ENCODE measurements at places on chromosomes 4 and X.

DNA sequence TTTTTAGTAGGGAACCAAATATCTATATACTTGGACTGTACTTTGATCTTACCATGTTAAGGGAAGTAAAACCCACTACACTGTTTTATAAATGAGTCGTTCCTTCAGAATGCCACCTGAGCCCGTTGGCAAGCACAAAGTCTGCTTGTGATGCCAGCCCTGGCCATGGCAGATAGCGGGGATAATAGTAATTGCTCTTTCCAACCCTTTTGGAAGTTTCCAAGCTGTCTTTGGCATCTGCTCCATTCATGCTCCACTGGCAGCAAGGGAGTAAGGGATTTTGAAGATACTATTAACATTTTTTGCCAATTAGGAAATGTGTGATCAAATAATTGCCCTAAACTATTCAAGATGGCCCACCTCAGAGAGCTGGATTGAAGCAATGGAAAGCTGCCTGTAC lies 689.2 kb upstream of the SLIT2 start:
- DNase-seq, result no peak

DNA sequence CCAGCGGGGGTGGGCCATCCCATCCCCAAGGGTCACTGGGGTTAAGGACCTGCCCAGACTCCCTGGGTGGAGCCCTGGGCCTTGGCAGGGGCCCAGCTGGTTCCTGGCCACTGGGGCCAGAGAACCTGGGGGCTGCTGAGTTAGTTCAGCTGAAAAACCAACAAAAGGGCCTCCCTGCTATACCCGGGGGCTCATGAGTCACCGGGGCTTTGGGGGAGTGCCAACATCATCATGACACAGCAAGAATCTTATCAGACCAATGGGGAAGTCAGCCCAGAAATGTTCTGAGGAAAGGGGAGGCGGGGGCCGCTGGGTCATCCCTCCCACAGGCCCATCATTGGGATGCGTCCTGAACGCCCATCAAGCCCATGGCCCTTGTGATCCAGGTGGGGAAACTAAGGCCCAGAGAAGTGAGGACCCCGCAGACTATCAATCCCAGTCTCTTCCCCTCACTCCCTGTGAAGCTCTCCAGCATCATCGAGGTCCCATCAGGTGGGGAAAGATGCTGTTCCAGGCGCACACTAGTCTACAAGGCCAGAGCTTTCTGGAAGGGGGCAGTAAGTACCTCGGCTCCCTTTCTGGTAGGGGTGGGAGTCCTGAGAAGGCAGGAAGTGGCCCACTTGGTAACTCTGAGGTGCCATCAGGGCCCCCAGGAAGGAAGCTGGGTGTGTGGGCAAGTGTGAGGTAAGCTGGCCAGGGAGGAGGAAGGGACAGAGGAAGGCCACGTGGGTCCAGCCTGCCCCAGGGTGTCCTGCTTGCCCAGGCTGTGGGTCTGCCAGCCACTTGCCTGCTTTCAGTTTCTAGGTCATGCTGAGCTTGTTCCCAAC lies 4.5 kb downstream of the G6PD start:
- peak; percentile 63 for DNase-seq

- DNase-seq, result no peak
Measured at GRCh38 chrX:22047468-22047867, 15.3 kb downstream of the PHEX start.

DNA sequence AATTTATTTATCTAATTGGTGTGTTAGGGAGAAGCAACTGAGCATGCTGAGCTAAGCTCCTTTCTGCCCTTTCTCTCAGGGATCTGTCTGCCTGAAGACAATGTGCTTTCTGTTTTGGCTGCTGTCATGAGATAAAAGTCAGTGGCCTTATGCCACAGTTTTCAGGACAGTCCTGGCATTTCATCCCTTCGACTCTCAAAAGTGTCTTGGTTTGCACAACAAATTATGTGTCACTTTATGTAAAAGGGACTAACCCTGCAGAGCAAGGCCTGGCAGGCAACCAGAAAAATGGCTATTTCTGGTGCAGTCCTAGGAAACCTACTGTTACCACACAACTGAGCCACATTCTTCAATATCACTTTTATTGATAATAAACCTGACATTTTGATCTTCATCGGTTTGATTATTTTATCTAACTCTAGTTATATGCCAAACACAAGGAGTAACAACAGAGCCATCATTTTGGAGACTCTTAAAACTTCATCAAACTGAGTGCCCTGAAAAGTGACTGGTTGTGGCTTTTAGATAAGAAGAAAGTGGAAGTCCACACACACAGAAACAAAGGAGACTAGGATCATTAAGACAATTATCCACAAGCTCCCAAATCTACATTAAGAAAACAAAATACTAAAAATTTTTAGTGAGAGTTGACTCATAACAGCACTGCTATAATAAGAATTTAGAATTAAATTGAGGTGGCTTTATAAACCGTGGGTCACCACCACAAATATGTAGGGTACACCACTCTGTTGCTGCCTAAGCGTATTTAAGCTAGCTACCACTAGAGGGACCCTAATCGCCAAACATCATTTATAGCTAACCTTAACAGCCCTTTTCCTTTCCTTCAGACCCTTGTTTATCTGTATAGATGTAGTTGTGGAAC lies 95.9 kb upstream of the PTPN13 start:
- DNase-seq, result no peak

DNA sequence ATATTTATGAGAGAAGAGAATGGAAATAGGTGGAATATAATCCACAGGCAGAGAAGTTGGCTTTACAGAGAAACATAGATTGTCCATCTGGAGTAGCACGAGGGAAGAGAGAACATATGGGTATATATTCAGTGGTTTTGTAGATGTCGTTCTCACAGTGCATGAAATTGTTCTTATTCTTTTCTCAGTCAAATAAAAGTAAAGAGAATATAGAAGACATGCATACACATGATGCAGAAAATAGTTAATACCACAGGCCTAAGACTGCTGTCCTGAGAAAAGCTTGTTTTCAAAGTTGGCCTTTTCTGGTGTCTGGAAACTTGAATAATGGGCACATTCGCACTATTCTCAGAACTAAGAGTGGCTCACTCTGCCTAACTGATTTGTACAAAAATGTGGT lies 378.1 kb downstream of the GABRG1 start:
- no peak for DNase-seq

DNA sequence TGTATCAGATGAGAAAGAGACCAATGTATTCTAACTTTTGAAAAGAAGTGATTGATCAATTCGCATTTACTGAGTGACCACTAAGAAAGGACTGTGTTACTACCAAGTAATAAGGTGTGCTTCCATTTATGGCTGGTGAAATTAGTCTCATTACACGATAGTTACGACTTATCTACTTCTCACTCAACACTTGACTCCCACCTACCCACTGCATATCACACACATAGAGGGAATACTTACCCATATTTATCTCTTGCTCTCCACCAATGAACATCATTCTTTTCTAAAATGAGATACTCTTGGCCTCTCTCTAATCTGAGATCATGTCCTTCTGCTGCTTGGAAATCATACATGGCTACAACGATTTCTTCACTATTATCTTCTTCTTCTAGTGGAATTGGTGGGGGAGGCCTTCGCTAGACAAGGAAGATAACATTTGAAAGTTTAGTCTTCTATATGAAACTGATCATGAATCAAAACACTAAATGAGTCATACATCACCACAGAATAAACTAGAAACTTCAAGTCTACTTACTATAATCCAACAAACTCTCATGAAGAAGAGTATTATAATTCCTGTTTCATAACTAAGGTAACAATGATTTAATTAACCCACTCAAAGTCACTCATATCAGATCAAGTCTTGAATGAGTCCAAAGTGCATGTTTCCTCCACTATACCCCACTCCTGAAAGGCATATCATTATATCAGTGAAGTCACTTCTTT lies 33.7 kb upstream of the TXK start:
- no peak for DNase-seq
